Cardiac septum (tissue), 1 donor: ENCODE measurements at places on chromosomes 7 and 10. TPM values are rescaled to one million over a fixed set of nuclear protein-coding genes. Genes with fewer than 3 reads are reported as not detected.

DNA sequence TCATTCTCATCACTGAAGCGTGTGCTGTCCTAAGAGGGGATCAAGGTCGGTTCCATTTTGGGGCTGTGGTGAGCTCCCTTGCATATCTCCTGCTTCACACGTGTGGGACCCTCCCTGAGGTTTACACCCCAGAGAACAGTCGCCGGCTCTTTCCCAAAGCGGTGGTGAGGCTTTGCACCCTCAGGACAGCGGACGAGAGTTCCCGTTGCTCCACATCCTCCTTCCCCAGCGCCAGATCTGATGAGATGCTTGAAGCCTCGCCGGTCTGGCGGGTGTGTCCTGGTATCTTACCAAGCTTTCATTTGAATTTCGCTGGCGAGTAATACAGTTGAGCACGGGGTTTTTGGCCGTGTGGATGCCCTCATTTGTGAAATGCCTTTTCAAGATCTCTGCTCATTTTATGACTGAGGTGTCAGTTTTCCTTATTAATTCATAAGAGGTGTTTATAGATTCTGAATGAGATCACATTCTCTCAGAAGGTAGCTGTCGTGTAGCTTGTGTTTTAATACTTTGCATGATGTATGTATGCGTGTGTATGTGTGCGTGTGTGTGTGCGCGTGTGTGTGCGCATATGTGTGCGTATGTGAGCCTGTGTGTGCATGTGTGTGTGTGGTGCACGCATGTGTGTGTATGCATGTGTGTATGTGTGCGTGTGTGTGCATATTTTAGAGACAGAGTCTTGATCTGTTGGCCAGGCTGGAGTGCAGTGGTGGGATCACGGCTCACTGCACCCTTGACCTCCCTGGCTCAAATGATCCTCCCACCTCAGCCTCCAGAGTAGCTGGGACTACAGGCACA, 30.7 kb downstream of the ELFN1 start:
- peak; percentile 53 for DNase-seq

DNA sequence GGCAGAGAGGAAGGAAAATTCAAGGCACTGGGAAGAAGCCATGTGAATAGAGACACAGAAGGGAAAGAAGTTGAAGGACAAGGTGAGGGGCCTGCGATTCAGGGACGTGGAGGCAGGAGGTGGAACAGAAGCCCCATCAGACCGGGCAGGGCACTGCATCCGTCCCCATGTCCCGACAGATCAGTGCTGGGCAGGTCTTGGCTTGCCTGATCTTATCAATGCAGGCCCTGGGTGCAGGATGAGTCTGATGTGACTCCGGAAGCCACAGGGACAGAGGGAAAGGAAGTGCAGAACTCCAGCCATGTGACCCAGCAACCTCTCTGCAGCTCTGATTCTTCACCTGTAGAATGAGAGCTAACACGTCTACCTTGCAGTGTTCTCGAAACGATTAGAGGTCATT, 136.2 kb upstream of the CTBP2 start:
- DNase-seq: no peak

DNA sequence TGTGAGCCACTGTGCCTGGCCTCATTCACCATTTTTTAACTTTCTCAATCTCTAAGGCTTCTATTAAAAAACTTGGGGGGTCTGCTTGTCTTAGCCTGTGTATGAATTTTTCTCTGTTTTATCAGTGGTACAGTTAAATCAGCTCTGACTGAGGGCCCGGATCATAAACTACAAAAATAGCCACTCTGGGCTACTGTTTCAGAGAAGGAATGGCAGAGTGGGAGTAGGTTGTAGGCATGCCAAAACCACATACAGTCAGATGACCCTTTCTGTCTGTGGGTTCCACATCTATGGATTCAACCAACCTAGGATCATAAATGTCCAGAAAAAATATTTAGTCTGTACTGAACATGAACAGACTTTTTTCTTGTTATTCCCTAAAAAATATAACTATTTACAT, 21.3 kb downstream of the TBC1D12 start:
- no peak for DNase-seq

GRCh38 chr10:42864575-42864974, 82.0 kb downstream of the BMS1 start:
- DNase-seq: no peak

DNA sequence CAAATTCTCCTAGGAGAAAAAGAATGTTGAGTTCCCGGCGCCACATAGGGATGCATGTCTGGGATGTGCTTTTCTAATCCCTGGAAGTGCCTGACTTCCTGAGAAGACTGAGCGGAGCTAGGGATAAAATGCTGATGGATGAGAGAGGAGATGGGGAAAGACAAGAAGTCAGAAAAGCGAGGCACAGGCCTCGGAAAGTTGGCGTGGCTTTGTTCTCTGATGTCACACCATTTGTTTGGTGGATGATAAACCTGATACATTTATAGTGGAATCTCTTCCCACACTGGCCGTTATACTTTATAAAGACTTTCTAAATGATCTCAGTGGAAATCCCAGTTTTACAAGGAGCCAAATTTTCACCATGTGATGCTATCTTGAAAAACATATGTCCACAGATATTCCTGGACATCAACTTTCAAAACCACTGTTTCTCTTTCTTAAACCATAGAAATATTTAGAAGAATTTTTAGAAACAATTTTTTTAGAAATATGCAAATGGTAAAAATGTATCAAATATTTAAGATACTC, 188.8 kb upstream of the SVIL start:
- no peak for DNase-seq

- DNase-seq: no peak
Measured at GRCh38 chr7:13276977-13277376, 589.5 kb downstream of the ARL4A start.

- no peak for DNase-seq
Measured at GRCh38 chr7:111975346-111975745, 230.9 kb downstream of the DOCK4 start.

HOXA9 gene
- total RNA-seq: not detected

MMP21 gene
- total RNA-seq: not detected

SPDYE16 gene
- not detected for total RNA-seq
